Activated CD4-positive, alpha-beta T cell treated with anti-CD3 and anti-CD28 coated beads for 4 hours (primary cell): ENCODE measurements at places on chromosomes 7 and 10.
A peak's percentile ranks its signal among the peaks of the same experiment; 100 is the strongest.

DNA sequence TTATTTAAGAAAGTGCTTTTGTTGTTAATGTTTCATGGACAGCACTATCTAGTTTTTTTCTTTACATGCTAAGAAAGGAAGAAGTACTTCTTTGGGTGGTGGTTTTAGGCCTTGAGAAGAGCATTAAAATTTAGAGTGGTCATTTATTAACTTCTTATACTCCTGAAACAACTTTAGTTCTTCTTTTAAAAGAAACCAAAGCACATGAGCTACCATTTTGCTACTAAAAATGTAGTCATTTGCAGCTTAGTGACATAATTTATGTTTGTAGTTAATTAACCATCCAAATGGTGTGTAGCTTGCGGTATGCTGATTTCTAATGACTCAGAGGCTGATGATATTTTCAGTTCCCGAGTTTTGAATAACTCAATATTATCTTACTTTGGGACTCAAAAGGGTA lies 207.5 kb downstream of the BBS9 start:
- DNase-seq: no peak

- DNase-seq: no peak
Observed at GRCh38 chr7:142436601-142437000, 178.7 kb upstream of the PRSS58 start.

DNA sequence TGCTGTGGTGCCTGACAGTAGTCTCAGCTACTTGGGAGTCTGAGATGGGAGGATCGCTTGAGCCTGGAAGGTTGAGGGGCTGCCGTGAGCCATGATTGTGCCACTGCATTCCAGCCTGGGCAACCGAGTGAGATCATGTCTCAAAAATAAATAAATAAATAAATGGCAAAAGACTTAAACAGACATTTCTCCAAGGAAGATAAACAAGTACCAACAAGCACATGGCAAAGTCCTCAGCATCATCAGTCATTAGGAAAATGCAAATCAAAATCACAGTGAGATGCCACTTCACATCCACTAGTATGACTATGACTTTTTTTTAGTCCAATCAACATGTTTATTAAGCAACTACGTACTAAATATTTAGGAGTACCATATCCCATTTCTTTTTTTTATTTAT lies 21.3 kb upstream of the KPNA7 start:
- DNase-seq: no peak

DNA sequence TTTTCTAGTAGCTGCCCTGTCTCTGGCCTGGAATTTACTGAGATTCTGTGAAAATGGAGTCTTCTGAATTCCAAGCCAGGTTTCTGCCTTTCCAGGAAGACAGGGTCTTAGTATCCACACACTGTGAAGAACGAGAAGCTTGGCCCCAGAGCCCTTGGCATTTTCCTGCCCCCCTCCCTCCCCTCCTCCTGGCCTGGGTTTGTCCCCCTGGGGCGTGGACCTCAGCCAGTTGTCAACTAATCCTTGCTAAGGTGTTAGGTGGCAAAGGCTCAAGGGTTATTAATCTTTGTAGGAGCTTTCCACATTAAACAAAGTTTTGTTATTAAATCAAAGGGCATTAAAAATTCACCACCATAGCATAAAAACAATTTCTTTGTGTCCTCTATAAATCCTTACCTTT lies 329.5 kb downstream of the RNLS start:
- no peak for DNase-seq

DNA sequence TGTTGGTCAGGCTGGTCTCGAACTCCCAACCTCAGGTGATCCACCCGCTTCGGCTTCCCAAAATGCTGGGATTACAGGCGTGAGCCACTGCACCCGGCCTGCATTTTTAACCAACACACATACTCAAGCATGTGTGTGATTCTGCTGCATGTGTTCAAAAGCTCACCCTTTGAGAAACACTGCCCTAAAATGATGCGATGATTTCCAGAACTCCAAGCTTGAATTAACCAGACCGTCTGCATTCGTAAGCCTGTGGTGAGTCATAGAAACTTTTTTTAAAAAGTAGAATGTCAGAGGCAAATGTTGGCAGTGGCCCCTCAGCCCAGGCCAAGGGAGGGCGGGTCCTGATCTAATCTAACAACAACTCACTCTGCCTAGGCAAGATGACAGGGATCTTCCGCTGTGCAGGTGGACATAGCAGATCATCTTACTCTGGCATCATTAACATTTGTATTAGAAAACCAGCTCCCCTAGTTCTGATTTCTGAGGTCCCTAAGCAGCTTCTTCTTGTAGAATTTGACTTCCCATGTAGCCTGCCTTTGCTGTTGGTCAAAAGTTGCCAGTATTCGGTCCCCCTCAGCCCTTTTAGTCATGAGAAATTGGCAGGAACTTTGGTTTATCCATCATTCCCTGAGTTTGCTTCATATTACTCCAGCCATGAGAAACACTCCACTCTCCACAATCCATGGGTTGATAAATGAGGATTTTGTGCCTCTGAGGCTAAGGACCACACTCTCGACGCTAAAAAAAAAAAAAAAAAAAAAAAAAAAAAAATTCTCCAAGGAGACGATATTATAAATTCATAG lies 190.4 kb downstream of the SKIDA1 start:
- DNase-seq: no peak

- DNase-seq: no peak
Observed at GRCh38 chr10:112045938-112046337, 137.6 kb downstream of the GPAM start.

- DNase-seq: no peak
Observed at GRCh38 chr10:102550636-102551210, 47.0 kb downstream of the SUFU start.

- DNase-seq: no peak
Observed at GRCh38 chr10:101775273-101776160, at the start of gene FGF8. Gene FGF8 (minus strand): TSS chr10:101776114. CDS start chr10:101775900, 214 bp downstream.

DNA sequence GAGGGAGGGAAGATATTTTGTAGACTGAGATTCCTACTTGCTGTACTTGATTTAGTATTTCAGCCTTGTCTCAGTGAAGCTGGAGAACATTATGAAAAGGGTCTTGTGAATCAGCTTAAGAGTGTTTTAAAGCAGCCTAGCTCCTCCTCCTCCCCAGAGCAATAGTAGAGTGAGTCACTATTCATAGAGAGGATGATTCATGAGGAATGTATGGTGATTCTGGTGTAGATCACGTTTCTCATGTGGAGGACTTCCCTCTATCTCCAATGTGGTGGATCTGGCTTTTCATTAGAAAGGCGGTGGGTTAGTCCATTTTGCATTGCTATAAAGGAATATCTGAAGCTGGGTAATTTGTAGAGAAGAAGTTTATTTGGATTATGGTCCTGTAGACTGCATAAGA lies 340.1 kb upstream of the CHRM2 start:
- DNase-seq: no peak

DNA sequence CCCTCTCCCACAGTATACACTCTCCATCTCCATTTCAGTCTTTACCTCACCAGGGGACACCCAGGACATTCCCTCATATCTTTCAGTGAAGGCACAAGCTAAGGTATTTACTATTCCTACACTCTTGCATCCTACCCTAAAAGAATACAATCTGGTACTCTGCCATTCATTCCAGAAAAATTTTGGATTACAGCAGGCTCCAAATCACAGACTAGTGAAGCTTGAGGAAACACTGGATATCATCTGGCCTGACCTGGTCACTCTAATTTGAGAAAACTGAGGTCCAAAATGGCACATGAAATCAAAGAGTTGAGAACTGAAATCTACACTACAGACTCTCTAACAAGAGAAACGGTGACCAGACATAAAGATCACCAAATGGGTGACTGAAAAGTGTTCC lies 61.7 kb downstream of the CREB3L2 start:
- no peak for DNase-seq

DNA sequence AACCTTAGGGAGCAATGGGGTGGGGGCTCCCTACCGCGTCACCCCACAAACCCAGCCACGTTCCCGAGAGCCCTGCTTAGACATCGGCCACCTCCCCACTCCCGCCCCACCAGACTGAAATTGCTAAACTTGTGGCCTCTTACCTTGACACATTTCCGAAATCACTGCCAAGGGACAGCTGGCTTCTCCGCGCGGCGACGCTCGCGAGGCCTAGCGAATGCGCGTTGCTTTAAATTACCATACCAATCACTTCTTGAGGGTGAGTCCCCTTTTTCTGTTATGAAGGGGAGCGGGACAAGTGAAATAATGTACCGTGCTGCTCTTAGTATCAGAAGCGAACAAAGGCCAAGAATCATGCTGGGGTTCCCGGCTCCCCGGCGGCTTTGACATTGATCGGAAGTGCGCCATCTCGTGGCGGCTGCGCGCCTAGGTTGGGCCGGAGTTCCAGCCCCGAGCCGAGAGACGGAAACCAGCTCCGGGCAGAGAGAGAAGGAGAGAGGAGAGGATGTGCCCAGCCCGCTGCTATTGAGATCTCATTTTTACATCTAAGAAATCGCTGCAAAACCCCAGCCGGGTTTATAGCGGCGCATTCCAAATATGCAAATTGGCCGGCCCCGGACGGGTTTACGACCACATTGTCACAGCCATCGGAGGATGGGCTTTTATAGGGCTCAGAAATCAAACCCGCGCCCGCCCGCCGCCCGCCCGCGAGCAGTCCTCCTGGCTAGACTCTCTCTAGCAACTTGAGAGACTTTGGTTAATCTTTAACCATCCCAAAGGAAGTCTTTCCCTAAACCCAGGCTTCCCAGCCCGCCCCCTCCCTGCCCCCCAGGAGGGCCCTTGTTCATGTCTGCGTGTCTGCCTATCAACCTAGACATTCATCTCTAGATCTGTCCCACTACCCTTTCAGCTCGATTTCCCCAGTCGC lies 5.3 kb downstream of the HOXA11 start:
- DNase-seq: peak; percentile 57

DNA sequence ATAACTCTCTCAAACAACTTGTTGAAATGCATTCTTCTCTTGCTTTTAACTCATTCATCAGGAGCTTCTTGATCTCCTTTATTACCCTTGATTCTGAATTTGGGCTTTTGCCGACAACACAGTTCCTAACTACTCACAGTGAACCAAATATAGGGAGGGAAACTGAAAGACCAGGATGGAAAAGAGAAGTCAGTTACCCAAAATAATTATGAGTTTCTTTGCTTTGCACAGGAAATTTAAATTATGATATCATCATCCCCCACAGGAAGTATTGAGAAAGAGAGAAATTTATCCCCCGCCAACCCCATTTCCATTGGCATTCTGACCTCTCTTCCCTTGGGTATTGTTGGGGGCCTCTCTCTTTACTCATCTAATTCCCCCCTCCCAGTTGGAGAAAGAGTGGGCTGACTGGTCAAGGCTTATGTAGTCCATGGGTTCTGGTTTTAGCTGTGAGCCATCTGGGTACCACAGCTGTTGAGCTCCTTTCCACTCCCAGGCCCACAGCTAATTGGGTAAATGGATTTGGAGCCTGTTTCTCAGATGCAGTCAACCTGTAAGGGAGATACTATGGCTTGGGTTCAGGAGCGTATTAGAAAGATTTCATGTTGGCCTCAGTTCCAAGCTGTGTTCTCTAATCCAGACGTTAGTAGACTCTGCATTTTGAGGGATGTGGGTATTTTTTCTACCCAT lies 109.0 kb downstream of the FZD1 start:
- DNase-seq: no peak

GRCh38 chr10:52674474-52674873 lies 98.1 kb downstream of the MBL2 start:
- no peak for DNase-seq

DNA sequence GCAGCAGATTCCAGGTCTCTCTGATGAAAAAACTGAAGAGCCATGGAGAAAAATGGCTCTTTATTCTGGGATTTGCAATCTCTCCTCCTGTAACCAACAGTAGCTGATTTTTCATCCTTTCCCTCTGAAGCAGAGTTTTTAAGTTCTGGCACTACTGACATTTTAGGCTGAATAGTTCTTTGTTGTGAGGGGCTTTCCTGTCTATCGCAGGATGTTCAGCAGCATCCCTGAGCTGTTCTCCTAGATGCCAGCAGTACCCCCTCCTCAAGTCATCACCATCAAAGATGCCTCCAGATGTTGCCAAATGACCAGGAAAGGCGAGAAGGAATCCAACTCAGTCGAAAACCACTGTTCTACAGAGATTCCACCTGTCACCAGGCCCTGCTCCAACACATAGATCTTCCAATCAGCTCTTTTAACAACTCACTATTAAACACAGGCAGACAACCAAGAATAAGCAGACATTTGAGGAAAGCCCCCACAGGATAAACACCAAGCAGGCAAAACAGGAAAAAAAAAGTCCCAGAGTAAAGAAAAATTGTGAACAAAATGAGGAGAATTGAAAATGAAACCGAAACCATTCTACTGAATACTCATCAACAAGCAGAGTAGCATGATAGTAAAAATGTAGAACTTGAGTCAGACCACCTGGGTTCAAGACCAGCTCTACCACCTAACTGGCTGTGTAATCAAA lies 124.8 kb downstream of the MPP7 start:
- peak; percentile 2 for DNase-seq

DNA sequence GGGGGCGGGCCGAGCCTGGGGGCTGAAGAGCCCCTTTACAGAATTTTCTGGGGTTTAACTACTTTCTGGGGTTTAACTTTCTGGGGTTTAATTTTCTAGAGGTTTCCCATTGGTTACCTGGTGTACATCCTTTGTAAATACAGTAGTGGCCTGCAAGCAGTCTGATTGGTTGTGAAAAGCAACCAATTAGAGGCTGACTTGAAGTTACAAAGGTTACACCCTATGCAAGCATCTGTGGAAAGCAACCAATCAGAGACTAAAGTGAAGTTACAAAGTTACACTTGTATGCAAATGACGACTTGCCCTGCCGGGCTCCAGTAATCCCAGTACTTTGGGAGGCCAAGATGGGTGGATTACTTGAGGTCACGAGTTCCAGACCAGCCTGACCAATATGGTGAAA lies 27.4 kb downstream of the GTF2I start:
- no peak for DNase-seq

GRCh38 chr10:29255104-29255503 lies 33.8 kb upstream of the LYZL1 start:
- DNase-seq: no peak

- no peak for DNase-seq
Observed at GRCh38 chr10:126661841-126662515, 8.5 kb downstream of the C10orf90 start.

GRCh38 chr10:86728056-86728455 lies 28.4 kb upstream of the BMPR1A start:
- no peak for DNase-seq

DNA sequence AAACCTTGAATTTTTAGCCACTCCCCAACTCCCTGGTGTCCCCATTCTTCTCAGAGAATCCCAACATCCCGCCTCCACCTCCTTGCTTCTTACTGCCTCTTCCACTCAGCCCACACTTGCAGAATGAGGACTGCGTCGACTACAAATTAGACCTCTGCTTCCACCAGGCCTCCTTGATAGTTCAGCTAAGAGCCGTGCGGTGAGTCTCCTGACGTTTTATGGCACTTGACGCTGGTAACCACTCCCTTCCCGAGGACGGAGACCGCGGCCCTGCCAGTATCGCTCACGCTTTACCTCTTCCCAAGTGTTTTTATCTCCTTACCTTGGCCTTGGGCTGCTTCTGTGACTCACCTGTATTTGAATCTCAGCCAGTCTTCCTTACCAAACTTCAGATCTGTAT lies 31.1 kb downstream of the RBM17 start:
- no peak for DNase-seq

DNA sequence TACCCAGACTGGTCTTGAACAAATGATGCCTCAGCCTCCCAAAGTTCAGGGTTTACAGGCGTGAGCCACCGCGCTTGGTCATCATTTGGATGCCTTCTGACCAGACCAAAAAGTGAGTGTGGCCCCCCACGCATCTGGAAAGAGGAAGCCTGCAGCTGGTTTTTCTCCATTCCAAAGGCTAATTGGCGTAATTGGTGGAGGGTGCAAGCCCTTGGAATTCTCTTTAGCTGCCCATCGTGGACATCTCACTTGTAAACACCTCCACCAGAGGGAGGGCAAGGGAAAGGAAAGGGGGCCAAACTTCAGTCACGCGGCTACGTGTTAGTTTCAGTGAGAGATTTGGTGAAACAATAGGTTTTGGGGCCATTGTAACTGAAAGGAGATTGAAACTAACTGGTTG lies 4.1 kb upstream of the ARHGAP21 start:
- DNase-seq: no peak
